ENCODE measurements at places on chromosomes 4 and X. TPM values are rescaled to one million over a fixed set of nuclear protein-coding genes. Genes with fewer than 3 reads are reported as not detected.

DNA sequence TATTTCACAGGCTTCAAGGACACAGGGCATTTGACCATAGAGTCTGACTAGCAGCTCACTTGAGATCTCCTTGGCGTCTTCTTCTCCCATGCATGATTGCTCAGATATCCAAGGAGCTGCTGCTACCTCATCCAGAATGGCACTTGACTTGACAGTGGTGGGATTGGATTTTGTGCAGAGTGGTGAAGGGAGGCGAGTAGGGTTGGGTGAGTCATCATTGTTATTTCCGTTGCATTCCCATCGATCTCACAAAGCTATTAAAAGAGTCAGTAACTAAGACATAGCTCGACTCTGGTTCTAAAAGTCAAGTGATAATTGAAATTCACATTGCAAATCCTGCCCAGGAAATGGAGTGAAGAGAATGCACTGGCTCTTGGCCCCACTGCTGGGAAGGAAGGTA lies 27.7 kb downstream of the NHSL2 start:
- DNase-seq = no peak

- no peak for DNase-seq
Measured at GRCh38 chr4:22338796-22339195, 177.1 kb downstream of the ADGRA3 start.

- no peak for DNase-seq
Measured at GRCh38 chr4:186957952-186958555, 234.4 kb upstream of the FAT1 start.

- DNase-seq = no peak
Measured at GRCh38 chrX:10423716-10424115, 196.7 kb downstream of the MID1 start.

Gene DAPP1
- total RNA-seq = 36.6 TPM

DNA sequence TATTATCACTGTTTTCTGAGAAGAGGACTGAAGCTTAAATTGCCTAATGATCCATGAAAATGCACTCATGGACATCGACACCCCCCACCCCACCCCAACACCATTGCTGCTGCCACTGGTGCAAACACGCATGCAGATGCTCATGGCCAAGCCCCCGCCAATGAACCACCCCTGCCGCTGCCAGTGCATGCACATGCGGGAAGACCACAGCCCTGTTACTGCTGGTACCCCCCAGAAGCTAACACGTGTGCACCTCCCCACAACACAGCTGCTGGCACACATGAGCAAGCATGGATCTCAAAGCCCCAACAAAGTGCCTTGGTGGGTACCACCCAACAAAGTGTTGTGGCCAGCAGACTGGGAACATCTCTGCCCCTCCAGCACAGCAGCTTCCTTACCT lies 594.1 kb upstream of the FAT1 start:
- no peak for DNase-seq

DNA sequence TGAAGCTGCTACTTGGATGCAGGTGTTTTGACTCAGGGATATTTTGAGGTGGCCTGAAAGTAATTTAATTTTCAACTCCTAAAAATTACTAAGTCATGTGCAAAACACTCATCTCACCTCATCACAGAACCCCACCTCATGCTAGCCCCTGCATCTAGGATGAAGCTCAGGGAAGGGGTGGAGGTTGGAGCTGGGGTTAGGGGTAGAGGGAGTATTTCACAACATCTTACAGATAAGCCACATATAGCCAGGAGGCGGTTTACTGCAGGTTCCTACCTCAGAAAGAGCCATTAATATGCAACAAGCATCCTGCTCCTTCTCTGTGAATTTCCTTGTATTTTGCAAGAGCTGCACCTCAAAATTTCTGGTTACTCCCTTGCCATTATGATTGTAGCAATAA lies 70.5 kb upstream of the TSPAN5 start:
- no peak for DNase-seq

Gene CDKL5
- 5.4 TPM for total RNA-seq

GRCh38 chr4:5703831-5704230 lies 4.5 kb downstream of the EVC2 start:
- DNase-seq = no peak

- DNase-seq = no peak
Measured at GRCh38 chrX:150482537-150483206, 85.7 kb upstream of the MTM1 start.

DNA sequence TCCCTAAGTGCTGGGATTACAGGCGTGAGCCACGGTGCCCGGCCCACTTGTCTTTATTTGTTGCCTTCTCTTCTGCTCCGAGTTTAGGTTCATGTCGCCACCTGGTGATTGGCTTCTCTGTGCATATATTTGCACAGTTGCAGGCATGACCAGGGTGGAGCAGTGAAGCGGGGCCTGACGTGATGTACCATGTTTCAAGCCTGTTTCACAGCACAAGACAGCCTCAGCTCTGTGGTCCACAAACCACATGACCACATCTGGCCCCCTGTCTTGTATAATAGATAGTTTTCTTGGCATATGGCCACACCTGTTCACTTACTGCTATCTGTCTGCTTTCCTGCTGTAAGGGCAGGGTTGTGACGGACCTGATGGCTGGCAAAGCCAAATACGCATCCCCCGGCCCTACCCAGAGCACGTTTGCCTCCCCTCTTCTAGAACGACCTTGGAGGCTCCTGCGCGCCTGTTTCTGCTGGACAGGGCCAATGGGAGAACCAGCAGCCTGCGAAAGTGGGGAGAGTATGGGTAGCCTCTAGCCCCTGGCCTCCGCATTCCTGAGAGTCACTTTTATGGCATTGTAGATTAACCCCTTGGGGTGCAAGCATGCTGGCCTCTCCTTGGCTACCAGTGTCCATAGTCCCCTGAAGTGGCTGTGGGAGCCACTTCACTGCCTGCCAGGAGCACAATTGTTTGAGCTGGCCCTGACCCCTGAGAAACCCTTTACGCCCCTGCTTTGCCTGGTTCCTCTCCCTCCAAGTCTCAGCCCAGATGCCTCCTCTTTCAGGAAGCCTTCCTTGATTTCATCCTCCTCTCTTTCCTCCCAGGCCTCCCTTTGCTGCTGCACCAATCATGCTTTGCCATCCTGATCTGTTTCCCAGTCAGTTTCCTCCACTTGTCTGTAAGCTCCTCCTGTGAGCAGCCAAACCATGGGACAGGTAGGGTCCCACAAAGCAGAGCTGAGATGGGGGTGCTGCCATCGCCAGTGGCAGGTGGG lies 6.0 kb upstream of the SH3TC1 start:
- DNase-seq = no peak
